ENCODE measurements at places on chromosomes 7 and 10.
A peak's percentile ranks its signal among the peaks of the same experiment; 100 is the strongest.

GRCh38 chr10:131702531-131703356 is 198.1 kb upstream of the PPP2R2D start:
- DNase-seq: peak; percentile 5

- DNase-seq: no peak
Observed at GRCh38 chr7:132398253-132398925, 177.9 kb downstream of the PLXNA4 start.

- no peak for DNase-seq
Observed at GRCh38 chr10:42304341-42304740, 334.0 kb downstream of the ZNF33B start.

DNA sequence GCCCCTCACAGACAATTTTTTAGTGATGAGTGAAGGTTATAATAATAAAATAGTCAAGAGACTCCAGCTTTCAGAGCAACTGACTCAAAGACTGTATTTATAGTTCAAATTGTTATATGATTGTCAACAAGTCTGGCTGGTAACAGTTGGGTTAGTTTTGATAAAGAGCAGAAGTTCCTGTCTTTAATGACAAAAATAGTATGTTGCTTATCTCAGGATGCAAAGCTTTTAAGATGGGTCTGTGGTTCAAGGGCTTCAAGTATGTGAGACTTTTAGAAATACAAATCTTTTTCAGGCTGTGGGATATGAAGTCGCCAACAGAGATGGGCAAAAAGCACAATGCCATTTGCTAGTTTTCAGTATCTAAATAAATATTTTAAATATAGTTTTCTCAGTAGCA is 118.4 kb downstream of the ABCA13 start:
- no peak for DNase-seq

DNA sequence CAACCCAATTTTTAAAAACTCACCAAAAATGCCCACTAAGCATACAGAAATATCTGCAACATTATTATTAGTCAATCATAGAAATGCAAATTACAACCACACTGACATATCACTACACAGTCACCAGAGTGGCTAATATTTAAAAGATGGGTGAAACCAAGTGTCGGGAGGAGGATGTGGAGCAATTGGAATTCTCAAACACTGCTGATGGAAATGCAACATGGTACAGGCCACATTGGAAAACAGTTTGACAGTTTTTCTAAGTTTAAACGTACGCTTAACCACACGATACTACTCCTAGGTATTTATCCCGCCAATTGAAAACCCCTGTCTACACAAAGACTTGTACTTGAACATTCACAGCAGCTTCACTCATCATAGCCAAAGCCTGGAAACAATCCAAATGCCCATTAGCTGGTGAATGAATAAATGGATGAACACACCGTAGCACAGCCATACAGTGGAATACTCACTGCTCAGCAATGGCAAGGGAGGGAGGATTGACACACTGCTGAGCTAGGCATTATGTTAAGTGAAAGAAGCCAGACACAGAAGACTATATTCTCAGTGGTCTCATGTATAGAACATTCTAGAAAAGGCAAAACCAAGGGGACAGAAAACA is 16.3 kb downstream of the GCK start:
- DNase-seq: peak; percentile 5

DNA sequence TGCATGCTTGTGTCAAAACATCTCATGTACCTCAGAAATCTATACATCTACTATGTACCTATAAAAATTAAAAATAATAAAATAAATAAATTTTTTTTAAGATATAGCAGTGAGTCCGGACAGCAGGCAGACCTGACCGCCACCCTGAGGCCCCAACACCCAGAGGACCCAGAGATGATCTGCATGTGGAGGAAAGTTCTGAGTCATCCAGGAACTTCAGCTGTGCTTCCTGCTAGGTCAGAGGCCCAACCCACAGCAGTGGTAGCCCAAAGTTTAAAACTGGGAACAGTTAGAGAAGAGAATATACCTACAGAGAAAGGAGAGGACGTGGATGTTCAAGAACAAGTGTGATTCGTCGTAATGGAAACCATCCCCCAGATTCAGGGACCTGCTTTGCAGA is 683.7 kb upstream of the NRP1 start:
- DNase-seq: no peak

DNA sequence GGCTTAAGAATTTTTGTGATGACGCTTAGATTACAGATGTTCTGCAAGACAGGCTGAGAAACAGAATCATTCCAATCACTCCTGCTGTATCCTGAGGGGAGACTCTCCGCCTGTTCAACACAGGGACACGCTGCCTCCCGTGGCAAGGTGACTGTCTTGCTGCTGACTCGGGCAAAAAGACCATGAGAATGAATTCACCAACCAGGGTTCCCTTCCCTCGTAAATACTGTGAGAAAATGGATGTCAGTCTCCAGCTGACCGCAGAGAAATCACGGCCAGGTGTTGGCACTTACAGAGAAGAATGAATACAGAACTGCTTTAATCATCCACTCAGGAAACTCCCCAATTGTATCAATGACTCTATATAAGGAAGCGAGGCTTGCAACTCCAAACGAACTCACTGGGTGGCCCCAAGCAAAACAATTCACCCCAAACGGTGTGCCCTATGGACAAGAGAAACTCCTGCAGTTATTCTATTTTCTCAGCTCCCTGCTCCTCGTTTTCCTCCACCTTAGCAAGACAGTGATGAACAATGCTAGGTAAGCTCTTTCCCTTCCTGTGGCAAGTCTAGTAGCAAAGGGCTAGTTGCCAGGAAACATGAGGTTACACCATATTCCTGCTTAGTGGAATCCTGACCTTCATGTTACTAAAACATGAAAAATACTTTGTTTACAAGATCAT is 22.8 kb downstream of the GNA12 start:
- no peak for DNase-seq

- DNase-seq: no peak
Observed at GRCh38 chr10:13708256-13708990, 121.7 kb downstream of the PRPF18 start.

DNA sequence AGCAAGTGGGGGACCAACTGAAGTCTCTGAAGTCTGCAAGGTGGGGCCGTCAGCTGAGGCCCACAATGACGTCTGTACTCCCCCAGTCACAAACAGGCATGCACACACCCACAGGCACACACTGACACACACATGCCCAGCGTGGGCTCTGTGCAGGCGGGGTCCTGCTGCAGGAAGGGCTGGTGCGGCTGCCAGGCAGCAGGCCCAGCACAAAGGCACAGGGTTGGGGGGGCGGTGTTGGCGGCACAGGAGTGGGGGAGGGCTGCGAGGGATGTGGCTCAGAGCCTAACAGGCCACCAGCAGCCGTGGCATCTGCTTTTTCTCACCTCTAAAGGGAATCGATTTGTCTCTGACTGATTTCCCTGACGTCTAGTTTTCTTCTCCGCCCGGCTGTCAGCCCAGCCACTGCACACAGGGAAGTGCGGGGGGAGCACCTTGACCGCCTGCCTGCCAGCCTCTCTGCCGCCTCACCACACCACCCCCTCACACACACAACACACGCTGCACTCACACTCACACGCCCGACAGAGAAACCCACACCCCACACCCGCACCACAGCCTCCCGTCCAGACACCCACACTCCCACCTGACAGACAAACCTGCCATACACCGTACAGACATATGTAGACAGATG is 43.5 kb upstream of the ZMIZ1 start:
- DNase-seq: peak; percentile 41

- DNase-seq: no peak
Observed at GRCh38 chr10:13795653-13796555, 209.1 kb downstream of the PRPF18 start.

DNA sequence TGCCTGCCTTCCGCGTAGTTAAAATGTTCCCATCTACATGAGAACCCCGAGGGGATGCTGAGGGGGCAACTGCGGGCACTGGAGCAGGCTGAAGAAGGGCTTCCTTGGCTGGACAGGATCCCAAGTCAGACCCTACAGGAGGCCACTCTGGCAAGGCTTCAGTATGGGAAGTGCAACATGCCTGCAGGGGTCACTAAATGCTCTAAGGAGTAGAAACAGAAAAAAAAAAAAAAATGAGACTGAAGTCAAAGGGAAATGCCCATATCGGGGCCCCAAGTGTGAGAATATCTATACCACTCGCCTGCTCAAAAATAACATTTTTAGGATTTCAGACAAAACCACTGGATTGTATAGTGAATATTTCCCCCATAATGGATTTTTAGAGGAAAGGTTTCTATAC is 33.5 kb downstream of the FAM204A start:
- DNase-seq: no peak

- DNase-seq: no peak
Observed at GRCh38 chr7:96663871-96664445, 45.7 kb downstream of the SEM1 start.

DNA sequence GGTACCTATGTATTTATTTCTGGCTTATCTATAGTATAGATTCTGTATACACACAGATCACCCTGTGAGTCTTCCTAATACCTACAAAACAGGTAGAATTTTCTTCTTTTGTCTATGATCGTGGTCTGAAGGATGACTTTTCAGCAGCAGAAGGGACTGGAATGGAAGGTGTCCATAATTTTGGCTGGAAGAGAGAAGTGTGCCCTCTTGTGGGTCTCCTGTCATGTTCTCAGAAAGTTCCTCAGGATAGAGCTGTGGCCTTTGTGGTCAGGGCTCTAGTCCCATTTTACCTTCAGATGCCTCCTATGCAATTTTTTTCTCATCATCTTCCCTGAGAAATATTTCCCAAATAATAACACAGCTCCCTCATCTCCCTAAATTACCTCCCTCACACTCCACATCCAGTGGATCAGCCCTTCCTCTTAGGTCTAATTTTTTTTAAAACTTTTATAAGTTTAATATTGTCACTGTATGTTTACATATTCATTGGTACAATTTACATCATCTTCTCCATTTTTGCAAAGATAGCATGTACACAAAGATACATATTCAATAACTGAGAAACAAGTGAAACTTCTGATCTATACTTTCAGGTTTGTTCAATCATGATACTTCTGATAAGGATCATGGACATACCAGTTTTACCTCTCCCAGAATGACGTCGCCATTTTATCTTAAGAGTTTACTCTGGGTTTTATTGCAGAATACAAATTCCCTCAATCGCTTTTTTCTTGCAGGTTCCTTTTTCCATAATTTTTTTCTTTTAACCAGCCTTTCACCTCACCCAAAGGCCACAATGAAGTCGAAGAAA is 112.7 kb downstream of the REEP3 start:
- DNase-seq: no peak

- DNase-seq: no peak
Observed at GRCh38 chr7:133275008-133275407, 22.1 kb downstream of the EXOC4 start.
